Smooth muscle cell of the umbilical artery (primary cell): ENCODE measurements at places on chromosomes 1 and 21. TPM values are rescaled to one million over a fixed set of nuclear protein-coding genes. Genes with fewer than 3 reads are reported as not detected.

PROK1 gene
- total RNA-seq = not detected in 2 replicates

ITGB3BP gene
- total RNA-seq = 7.4 and 22.8 TPM in 2 replicates

CASZ1 gene
- under 0.01 and 0.46 TPM in 2 replicates for total RNA-seq

TGFB2 gene
- 9.5 and 36.2 TPM in 2 replicates for total RNA-seq

AMY1A gene
- total RNA-seq = not detected in 2 replicates

PIGK gene
- 64.4 and 78.1 TPM in 2 replicates for total RNA-seq

TBX19 gene
- total RNA-seq = 0.60 and 0.89 TPM in 2 replicates

S100A16 gene
- total RNA-seq = 146 and 351 TPM in 2 replicates

RNF223 gene
- not detected in 2 replicates for total RNA-seq

LDLRAD1 gene
- not detected in 2 replicates for total RNA-seq

WDR64 gene
- not detected in 2 replicates for total RNA-seq

SLC9C2 gene
- total RNA-seq = 0.30 and 0.46 TPM in 2 replicates

ZYG11A gene
- total RNA-seq = 0.23 TPM in 1 of 2 replicates, not detected in the other

KRTAP10-1 gene
- not detected in 2 replicates for total RNA-seq

KRTAP13-2 gene
- not detected in 2 replicates for total RNA-seq

DIRAS3 gene
- 58.2 and 78.9 TPM in 2 replicates for total RNA-seq

PADI4 gene
- not detected in 2 replicates for total RNA-seq

AJAP1 gene
- not detected in 2 replicates for total RNA-seq

MAP3K7CL gene
- total RNA-seq = 3.9 and 12.8 TPM in 2 replicates

ADORA1 gene
- total RNA-seq = 5.7 and 12.8 TPM in 2 replicates

PLPPR4 gene
- under 0.01 TPM in 1 of 2 replicates, not detected in the other for total RNA-seq

WNT4 gene
- total RNA-seq = 0.05 and 0.59 TPM in 2 replicates

SHE gene
- under 0.01 and 0.05 TPM in 2 replicates for total RNA-seq

PDPN gene
- 0.30 TPM in 1 of 2 replicates, not detected in the other for total RNA-seq

KMO gene
- total RNA-seq = under 0.01 TPM in 1 of 2 replicates, not detected in the other

VCAM1 gene
- 64.1 and 73.6 TPM in 2 replicates for total RNA-seq

UBXN10 gene
- not detected in 2 replicates for total RNA-seq

MROH7 gene
- under 0.01 and 0.14 TPM in 2 replicates for total RNA-seq

RPTN gene
- total RNA-seq = not detected in 2 replicates

PRKAB2 gene
- 16.0 and 22.4 TPM in 2 replicates for total RNA-seq

PTPN14 gene
- 49.6 and 111 TPM in 2 replicates for total RNA-seq
